ENCODE measurements at places on chromosomes 3 and 15. TPM values are rescaled to one million over a fixed set of nuclear protein-coding genes. Genes with fewer than 3 reads are reported as not detected.

ZXDC gene
- total RNA-seq, result 82.7 TPM

- DNase-seq, result no peak
These were observed 826.6 kb downstream of the SQOR start for GRCh38 chr15:46461416-46461815.

MCTP2 gene
- total RNA-seq, result 94.8 TPM

- no peak for DNase-seq
These were observed 820.8 kb downstream of the IGSF11 start for GRCh38 chr3:118213892-118214291.

SAMMSON gene
- total RNA-seq, result under 0.01 TPM

DNA sequence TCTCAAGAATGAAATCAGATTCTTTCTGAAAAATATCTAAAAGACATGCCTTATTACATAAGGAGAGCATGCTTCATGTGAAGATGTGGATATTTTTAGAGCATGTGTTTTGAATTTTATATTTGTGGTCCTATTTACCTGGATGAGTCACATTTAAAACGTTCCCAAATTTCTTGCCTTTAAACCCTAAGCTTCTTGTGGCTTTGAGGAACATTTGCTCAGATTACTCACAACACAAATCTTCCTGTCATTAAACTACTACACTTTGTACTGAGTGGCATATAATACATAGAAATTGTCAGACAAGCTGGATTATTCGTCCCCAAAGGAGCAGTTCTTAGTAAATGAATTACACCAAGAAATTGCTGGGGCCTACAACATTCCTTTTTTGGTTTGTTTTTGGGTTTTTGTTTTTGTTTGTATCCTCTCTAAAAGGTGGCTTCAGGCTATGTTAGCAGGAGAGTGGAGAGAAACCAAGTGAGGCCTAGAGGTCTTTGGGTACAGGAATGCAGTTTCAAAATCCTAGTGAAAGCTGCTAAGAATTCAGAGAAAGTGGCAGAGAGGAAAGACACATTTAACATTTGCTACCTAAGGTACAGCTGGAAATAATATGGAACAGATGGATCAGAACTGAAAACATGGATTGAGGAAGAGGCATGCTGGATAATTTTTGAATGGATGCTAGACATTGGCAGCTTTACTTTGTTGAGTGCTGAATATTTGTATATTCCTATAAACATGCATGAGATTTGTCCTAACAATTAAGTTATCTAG, 128.1 kb downstream of the RPL22L1 start:
- no peak for DNase-seq

GRCh38 chr3:138686771-138687221, 78.2 kb downstream of the FAIM start:
- DNase-seq, result no peak

DNA sequence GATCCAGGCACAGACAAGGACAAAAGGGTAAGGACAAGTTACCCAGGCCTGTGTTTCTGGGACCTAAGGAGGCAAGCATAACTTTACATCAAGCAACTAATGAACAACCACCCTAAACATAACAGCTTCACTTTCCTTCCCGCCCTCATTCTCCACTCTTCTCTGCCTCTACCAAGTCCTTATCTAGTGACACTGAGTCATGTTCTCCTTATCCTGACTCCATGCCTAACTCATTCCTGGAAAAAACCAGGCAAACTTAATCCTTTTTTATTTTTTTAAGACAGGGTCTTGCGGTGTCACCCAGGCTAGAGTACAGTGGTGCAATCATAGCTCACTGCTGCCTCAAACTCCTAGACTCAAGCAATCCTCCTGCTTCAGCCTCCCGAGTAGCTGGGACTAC, 44.5 kb downstream of the TMEM44 start:
- DNase-seq, result no peak

DNA sequence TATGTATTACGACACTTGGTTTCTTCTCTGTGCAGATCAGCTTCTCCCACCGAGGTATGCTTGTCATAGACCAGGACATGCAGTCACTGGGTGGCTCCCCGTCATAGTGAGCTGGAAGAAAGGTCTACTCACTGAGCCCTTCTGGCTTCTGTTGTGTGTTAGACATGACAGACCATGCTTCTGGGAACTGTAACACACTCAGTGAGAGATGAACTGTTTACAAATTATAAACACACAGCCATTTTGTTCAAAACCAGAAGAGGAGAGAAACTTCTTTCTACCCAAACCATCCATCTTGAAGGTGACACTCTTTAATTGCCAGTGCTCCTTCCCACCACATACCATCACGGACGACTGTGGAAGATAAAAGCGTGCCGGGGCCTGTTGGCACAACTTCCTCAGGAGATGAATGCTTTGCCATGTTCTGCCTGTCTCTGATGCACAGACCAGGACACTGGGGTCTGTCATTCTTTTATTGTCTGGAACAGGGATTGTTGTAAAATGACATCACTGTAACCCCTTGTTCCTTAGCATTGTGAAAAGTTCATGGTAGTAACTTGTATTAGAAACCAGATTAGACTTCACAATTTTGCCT, 214.3 kb downstream of the MCTP2 start:
- no peak for DNase-seq

LYZL4 gene
- total RNA-seq, result not detected

WNT5A gene
- not detected for total RNA-seq

PLOD2 gene
- total RNA-seq, result 8.1 TPM

MAP6D1 gene
- total RNA-seq, result 1.3 TPM

- no peak for DNase-seq
These were observed 2.4 kb upstream of the RPL29 start for GRCh38 chr3:51997935-51998596.

DNA sequence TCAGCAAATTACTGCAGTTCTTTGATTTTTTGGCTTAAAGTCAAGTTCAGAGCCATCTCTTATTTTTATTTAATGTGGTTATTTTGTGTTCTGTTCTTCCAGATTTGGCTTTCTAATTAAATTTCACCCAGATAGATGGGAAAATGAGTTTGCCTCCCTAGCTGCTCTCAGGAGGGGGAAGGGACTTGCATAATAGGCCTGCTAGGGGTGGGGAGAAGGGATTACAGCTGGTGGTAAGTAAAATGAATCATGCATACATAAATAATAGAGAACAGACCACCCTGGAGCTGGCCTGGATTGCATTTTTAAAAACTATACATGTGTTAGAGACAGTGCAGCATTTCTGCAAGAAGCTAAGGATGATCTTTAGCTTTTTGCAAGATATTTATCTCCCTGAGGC, 3.9 kb upstream of the PXYLP1 start:
- no peak for DNase-seq

DNA sequence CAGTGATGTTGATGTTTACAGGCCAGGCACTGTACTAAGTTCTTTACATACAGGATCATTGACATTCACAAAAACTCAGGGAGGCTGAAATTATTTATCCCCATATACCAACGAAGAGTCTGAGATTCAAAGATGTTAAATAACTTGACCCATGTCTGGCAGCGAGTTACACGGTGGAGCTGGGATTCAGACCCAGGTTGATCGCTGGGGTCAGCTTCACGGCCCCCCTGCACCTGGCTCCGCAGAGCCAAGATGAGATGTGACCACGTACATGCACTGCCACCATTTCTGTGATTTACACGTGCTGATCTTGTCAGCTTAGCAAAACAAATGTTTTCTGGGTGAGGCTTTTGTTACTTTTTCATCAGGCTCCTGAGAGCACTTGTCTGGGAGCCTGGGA, 109.8 kb downstream of the EEFSEC start:
- DNase-seq, result no peak

FSTL1 gene
- 25.9 TPM for total RNA-seq

LRRIQ4 gene
- total RNA-seq, result under 0.01 TPM

TRPC1 gene
- total RNA-seq, result 5.7 TPM

CNTN4 gene
- total RNA-seq, result 0.27 TPM

DNA sequence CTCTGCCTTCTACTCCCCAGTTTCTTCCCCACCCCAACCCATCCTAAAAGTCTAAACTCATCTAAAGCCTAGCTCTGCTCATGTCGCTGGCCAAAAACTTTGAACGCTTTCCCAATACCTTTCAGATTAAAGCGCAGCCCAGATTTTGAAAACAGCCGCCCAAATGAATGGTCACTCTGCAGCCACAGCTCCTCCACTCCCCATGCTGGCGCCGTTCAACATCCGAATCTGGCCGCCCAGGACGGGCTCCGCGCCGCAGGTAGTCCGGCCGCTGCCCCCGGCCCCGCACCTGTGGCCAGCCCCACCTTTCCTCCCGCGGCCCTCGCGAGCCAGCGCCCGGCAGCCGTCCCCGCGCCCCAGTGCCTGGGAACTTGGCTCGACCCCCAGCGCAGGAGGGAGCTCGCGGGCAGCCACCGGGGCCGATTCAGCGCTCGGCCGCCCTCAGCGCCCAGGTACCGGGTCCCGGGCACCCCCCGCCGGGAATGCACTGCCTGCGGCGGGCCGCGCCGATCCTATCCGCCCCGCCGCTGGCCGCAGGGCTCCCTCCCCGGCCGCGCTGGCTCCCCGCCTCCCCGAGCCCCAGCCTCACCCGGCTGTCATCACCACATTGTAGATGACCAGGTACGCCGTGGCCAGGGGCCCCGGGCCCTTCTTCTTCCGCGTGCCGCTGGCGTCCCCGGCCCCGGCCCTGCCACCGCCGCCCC, 417 bp downstream of the HACD2 start:
- DNase-seq, result no peak

DNA sequence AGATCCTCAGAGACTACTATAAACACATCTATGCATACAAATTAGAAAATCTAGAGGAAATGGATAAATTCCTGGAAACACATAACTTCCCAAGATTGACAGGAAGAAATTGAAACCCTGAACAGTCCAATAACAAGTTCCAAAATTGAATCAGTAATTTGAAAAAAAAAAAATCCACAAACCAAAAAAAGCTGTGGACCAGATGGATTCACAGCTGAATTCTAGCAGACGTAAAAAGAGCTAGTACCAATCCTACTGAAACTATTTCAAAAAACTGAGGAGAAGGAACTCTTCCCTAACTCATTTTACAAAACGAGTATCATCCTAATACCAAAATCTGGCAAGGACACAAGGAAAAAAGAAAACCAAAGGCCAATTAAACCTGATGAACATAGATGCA, 77.0 kb upstream of the FXR1 start:
- DNase-seq, result no peak

DNA sequence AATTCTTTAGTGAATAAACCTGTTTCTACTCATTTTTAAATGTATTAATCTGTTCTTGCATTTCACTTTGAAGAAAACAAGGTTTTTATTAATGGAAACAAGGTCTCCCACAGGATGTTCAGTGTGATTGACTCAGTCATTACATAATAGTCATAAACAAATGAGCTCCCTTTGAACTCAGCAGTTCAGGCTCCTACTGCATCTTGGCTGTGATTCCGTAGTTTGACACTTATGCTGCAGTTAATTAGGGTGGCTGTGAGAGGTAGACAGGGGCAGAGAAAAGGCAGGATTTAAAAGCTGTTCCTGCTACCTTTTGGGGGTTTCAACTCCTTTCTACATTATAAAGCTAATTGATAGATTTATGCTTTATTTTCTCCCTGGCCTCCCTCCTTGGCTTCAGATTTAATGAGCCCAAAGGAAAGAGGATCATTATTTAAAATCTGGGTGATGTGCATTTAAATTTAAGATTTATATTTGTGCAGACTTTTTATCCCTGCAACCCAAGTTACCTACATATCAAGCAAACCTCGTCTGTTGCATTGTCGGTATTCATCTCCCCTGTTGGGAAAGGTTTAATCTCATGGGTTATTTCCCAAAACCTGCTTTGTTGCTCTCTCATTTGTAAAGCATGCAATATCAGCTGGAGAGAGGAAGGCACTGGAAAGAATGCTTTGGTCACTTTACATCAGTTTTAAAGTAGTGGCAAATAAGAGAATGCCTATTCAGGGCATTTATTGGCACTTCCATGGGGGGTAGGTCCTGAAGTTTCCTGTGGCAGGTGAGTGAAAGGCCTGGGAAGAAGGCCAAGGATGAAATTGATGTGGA, 345.0 kb upstream of the NR2E3 start:
- no peak for DNase-seq

DNA sequence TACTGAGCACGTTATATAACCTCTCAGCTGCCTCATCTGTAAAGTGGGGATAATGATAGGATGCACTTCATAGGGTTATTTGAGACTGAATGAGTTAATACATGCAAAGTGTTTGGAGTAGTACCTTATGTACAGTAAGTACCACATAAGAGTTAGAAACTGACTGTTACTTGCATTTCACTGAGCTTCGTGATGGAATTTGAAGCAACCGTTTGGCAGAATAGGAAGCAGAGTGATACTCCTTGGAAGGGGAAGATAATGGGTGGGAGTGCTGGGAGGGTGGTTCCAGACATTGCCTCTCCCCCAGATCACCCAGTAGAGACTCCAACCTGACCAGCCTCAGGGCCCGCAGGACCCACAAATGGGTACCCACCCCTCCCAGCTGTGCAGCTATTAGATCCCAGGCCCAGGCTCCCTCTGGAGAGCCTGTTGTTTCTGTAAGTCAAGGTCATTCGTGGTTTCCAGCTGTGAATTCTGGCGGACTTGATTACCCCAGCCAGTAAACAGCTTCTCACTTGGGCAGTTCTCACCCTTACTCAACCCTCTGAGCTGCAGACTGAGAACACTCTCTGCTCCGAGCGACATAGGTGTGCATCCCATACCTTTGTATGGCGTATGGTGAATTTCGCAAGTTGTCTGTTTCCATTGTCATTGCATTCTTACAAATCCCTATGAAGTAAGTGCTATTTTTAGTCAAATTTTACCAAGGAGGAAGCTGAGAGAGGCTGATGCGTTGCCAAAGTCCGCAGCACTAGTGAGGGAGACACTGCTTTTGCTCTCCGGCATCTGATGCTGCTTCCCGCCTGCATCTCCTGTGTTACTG, 11.1 kb downstream of the ALPK3 start:
- no peak for DNase-seq

DNA sequence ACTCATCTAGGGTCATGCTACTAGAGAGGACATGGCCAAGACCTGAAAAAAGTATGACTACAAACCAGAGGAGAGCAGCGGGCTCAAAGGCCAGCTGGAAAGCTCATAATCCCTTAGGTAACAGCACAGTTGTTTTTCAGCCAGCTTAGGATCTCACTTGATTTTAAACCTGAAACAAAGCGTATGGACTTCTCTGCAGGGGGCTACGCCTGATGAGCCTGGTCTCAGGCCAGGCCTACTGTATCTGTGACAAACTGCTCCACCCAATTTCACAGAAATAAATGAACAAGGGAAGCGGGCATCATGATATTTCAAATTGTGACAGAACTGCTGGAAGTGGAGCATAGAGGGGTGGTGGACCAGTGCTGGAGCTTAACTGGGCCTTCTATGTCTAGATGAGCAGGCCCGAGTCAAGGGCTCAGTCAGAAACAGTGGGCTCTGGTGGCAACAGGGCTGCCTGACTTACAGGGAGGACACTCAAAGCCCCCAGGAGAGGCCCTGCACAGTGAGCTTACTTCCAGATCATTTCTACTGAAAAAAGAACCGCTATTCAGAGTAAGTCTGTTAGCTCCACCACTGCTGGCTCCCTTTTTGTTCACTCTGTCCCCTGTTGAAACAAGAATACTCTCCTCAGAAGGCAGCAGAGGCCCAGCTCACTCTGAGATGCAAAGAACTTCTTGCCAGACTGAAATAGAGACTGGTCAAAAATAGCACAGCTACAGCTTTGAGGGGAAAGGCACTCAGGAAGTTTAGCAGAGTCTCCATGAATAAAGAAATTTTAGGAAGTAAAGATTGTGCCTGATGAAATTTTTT, 47.0 kb downstream of the LRIG1 start:
- no peak for DNase-seq

Measured in hematopoietic multipotent progenitor cell (in vitro differentiated cells).